Urothelium cell line (cell line): ENCODE measurements at places on chromosomes 11 and 22.

GRCh38 chr22:29145321-29146072 is 60.2 kb upstream of the EMID1 start:
- DNase-seq = no peak

DNA sequence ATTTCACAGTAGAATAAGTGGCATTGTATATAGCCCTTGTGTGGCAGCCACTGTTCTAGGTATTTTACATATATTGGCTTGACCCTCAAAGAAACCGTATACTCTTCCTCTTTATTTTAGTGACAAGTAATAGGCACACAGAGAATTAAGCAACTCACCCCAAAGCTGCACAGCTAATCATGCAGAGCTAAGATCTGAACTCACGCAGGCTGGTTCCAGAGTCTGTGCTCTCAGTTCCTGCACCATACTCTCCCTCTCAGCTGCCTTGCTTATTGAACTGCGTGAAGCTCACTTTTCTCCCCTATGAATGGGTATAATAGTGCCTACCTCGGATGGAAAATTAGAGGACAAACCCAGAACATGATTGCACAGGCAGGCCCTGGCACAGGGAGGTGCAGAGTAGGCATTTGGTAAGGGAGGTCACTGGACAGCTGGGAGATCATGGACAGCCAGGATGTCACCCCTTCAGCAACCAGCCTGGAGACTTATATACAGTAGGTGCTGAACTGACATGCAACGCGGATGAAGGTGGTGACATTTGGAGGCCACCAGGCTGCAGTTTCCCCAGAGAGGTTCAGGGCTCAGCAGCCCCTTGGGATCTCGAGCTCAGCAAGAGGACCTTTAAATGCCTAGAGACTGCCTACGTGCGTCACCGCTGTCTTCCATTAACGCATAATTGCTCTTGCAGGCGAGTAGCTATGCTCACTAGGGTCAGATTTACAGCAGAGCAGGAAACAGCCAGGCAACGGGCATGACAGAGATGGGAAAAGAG is 78.4 kb upstream of the TP53I11 start:
- no peak for DNase-seq

DNA sequence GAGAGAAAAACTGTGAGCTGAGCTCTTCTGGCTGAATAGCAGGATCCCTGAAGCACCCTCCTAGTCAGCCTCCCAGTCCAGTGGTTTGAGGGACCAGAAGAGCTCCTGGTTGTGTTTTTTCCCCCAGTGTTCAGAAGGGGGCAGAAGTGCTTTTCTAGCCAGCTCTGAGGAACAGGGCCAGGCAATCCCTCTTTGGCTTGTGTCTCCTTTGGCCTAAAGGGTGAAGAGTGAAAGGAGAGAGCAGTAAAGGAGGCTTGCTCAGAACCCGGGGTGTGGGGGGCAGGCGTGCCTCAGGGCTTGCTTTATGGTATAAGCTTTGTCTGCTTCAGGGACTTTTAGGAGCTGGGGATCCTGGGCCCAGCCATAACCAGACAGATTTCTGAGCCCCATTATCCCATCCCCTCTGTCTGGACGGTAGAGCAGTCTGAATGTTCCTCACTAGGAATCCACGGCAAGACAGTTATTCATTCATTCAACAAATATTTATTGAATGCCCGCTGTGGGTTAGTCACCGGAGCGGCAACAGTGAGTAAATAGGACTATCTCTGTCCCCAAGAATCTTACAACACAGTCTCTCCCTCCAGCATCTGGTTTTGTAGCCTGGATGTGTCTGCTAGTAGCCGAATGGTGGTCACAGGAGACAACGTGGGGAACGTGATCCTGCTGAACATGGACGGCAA is 14.5 kb downstream of the ACP2 start:
- peak; percentile 44 for DNase-seq

- no peak for DNase-seq
These were observed 177.4 kb downstream of the BUD13 start for GRCh38 chr11:116595305-116595880.
